G401 (cell line): ENCODE measurements at places on chromosomes 2 and 18. TPM values are rescaled to one million over a fixed set of nuclear protein-coding genes. Genes with fewer than 3 reads are reported as not detected.

- DNase-seq, result no peak
Measured at GRCh38 chr2:99404039-99404796, 67.0 kb downstream of the EIF5B start.

The OSBPL6 gene
- 1.5 and 3.4 TPM in 2 replicates for total RNA-seq

- DNase-seq, result no peak
Measured at GRCh38 chr2:218255446-218255845, 5.4 kb upstream of the GPBAR1 start.

DNA sequence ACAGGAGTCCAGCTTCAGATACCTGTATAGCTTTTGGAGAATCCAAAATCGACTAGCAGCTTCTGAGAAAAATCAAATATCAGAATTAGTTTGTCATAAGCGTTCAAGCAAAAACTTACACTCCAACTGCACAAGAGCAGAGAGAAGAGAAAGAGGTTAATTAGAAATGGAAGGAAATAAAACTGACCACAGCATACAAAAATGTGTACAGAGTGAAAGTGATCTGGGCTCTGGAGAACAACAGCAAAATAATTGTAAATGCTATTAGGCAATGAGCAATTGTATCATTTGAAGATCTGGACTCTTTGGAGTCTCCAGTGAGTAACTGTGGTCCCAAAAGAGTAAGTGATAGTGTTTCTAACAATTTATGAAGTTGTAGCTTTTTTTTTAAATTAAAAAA is 867.3 kb downstream of the TRIB2 start:
- DNase-seq, result no peak

The RAB17 gene
- total RNA-seq, result not detected in 2 replicates

The AQP12A gene
- total RNA-seq, result not detected in 2 replicates

The NR4A2 gene
- total RNA-seq, result not detected in 2 replicates

DNA sequence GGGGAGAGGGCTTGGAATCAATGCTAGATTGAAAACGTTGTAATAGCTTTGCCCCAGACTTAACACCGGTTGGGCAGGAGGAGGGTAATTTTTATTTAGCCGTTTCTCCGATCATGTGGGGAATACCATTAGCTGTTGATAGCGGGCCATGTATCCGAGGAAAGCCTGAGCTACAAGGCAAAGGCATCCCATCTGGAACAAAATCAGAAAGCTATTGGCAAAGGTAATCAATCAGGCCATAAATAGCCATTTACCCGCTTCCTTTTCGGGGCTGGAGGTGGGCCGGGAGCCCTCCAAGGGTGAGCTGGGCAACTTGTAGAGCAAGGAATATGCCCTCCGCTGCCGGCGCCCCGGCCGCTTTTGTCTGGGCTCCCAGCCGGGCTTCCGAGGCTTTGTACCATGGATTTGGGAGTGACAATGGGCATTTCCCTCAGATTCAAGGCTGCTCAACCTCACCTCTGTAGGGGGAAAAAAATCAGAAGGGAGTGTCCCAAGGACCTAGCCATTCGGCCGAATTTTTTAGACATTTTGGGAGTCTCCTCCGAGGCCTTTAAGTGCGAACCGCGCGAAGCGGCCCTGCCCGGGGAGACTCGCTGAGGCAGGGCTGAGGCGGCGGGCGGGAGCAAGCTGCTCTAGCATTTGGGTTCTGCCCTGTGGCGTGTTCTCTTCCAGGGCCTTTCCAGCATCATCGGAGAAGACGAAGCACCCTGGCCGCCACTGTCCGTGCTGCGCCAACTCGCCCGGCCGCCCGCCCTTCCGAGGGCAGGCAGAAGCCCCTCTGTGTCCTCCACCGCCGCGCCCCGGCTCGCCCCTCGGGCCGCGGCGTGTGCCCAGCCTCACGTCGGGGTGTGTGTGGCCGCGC is 1.1 kb upstream of the HOXD9 start:
- DNase-seq, result no peak

The FEV gene
- not detected in 2 replicates for total RNA-seq

The ICA1L gene
- total RNA-seq, result 9.2 and 15.5 TPM in 2 replicates

The CD302 gene
- total RNA-seq, result not detected in 2 replicates

GRCh38 chr2:20596193-20596972 is 54.5 kb downstream of the HS1BP3 start:
- peak; percentile 65 for DNase-seq

The ELOA2 gene
- not detected in 2 replicates for total RNA-seq

GRCh38 chr18:38318416-38318815 is 752.8 kb upstream of the CELF4 start:
- no peak for DNase-seq

- no peak for DNase-seq
Measured at GRCh38 chr2:150985741-150986140, 275.9 kb downstream of the RBM43 start.

The GALNT5 gene
- total RNA-seq, result not detected in 2 replicates

DNA sequence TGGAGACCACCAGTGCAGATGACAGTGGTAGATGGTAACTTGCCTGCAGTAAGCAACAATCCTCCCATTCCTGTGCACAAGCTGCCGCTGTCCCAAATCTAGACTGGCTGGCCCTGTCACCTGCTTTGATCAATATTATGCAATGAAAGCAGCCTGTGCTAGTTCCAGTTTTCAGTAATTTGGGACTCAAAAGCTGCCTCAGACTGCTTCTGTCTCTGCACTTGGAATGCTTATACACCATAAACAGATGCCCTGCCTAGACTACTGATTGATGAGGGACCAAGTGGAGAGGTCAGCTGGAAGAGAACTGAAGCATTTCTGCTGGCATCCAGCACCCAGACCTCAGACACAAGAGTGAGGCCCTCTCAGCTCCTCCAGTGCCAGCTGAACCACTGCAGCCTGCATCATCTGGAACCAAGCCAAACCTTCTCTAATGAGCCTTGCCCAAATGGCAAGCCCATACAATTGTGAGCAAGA is 24.9 kb downstream of the CCBE1 start:
- DNase-seq, result peak; percentile 5

The GKN1 gene
- total RNA-seq, result not detected in 2 replicates

- no peak for DNase-seq
Measured at GRCh38 chr2:217998926-217999594, 3.7 kb downstream of the TNS1 start.

DNA sequence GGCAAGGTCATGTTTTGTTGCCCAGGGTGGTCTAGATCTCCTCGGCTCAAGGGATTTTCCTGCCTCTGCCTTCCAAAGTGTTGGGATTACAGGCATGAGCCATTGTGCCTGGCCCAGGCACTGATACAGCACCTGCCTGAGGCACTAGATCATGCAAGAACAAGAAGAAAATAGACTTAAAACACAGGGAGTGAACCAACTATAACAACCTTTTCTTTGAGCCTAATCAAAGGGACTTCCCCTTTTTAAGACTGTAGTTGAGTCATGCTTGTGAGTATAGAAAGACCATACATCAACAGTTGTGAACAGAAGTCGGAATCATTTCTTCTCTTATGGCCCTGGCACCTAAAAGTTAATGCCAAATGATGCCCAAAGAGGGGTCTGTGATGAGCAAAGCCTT is 47.9 kb upstream of the MAPRE2 start:
- DNase-seq, result no peak

DNA sequence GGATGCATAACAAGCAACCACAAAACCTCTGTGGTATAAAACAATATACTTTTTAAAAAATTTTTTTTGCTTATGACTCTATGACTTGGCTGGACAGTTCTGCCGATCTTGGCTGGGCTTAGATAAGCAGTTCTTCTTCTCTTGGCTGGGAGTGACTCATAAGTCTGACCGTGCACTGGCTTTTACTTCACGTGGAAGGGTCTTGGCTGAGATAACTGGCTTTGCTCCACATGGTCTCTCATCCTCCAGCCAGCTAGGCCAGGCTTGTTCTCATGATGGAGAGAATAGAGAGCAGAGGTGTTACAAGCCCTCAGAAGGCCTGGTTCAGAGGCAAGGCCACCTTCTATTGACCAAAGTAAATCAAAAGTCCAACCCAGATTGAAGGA is 178.9 kb upstream of the SERPINE2 start:
- DNase-seq, result no peak

DNA sequence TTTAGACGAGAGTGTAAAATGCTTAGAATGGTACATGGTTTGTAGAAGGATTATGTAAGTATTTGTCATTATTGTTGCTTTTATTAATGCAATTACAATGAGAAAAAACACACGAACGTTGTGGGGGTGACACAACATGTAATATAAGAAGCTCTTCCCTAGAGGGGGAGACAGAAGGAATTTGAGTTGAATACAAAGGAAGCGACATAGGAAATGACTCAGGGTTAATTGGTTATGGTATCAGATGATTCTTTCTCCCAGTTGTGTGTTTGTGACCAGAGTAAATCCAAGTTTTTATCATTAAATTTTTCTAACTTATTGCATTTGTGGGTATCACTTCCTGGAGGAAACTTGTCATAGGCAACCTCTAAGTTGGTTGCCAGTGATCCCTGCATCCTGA is 625.6 kb upstream of the CDH2 start:
- no peak for DNase-seq

- peak; percentile 39 for DNase-seq
Measured at GRCh38 chr2:180979749-180980105, 678 bp upstream of the UBE2E3 start.

The CYB5A gene
- total RNA-seq, result not detected in 2 replicates

- DNase-seq, result no peak
Measured at GRCh38 chr2:68799140-68800026, 64.8 kb downstream of the ARHGAP25 start.

DNA sequence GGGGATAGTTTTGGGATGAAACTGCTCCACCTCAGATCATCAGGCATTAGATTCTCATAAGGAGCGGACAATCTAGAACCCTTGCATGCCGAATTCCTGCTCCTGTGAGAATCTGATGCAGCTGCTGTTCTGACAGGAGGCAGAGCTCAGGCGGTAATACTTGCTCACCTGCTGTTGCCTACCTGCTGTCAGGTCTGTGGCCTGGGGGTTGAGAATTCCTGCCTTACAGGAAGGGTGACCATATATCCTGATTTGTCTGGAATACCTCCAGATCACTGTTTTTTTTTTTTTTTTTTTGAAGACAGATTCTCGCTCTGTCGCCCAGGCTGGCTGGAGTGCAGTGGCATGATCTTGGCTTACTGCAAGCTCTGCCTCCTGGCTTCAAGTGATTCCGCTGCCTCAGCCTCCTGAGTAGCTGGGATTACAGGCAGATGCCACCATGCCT is 21.7 kb downstream of the ACSL3 start:
- peak; percentile 24 for DNase-seq

GRCh38 chr2:61658841-61659780 is 121.0 kb upstream of the XPO1 start:
- peak; percentile 19 for DNase-seq

The TMEM17 gene
- total RNA-seq, result 1.3 and 2.4 TPM in 2 replicates

DNA sequence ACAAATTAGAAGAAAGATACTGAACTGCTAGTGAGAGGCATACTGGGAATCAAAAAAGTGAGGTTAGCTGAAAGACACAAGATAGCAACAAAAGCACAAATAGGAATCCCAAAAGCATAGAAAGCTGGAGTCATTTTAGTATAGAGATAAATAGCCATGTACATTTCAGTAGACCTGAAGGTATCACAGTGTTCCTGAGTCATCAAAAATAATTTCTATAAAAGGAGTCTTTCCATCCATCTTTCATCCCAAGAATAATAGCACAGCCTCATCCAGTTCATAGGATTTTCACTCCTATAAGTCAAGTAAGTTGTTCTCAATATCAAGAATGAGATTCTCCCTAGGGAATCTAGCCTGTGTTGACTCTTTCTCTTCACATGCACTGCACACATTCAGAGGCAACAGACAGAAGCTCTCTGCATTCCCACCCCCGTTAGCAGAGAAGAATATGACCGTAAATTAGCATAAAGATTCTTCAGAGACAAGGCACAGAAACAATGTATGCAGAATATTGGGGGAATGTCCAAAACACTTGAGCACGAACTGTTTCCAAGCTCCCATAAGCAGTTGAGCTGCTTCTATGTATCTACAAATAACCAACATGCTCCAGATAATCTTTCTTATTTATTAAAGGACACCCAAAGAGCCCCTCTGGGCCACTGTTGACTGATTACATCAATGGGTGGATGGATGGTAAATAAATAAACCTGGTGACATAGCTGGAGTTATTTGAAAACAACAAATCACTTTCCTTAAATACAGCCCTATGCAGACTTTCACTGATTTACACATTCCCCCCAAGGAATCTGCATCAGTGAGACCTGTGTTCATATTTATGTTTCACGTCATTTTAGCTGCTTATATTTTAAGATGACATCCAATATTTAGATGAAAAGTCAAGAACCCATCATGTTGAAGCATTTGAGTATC is 174.5 kb upstream of the PKDCC start:
- no peak for DNase-seq

- no peak for DNase-seq
Measured at GRCh38 chr2:39144416-39144815, 23.6 kb upstream of the SOS1 start.

DNA sequence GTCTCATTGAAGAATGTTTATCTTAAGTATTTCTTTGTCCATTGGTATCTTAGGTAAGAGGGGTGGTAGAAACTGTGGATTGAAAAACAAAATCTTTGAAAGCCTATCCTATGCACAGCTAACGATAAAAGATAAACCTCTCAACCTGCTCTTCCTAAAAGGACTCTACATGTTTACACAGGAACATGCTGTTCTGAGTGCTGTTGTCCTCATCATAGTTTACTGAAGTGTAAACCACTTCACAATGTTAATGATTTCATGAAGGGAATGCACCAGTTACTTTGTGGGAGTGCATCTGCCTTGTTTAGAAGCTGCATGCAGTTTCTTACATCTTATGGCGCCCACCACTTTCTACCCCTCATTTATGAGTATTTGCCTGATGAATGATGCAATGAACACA is 1.2 kb downstream of the ACMSD start:
- DNase-seq, result no peak

GRCh38 chr2:196169516-196169915 is 1.9 kb downstream of the STK17B start:
- DNase-seq, result no peak

The NFATC1 gene
- 6.8 and 11.9 TPM in 2 replicates for total RNA-seq

GRCh38 chr2:233799716-233800115 is 21.6 kb downstream of the MROH2A start:
- no peak for DNase-seq

The PTRHD1 gene
- 53.8 and 74.2 TPM in 2 replicates for total RNA-seq
